SK-N-SH (cell line): ENCODE measurements at places on chromosomes 6 and 20. TPM values are rescaled to one million over a fixed set of nuclear protein-coding genes. Genes with fewer than 3 reads are reported as not detected.

- no peak overlapping the region for H3K27ac ChIP-seq
- no peak overlapping the region for H3K4me3 ChIP-seq
- H3K4me1 ChIP-seq = no peaks in the 10 kb centered on the region
- no peaks in the 10 kb centered on the region for H3K36me3 ChIP-seq
- H3K27me3 ChIP-seq = no peaks in the 10 kb centered on the region
These were observed 35.6 kb downstream of the RIOK1 start for GRCh38 chr6:7424967-7425807.

Gene SEMG1
- polyA plus RNA-seq = not detected in 2 replicates

- no peak overlapping the region for H3K27ac ChIP-seq
- DNase-seq = no peak
- no peaks in the 10 kb centered on the region for H3K36me3 ChIP-seq
- H3K4me3 ChIP-seq = no peak overlapping the region
- no peaks in the 10 kb centered on the region for H3K4me1 ChIP-seq
- H3K27me3 ChIP-seq = no peaks in the 10 kb centered on the region
These were observed 19.5 kb upstream of the TMX4 start for GRCh38 chr20:8039042-8039441.

- H3K27me3 ChIP-seq = no peaks in the 10 kb centered on the region
- no peak overlapping the region for H3K27ac ChIP-seq
- H3K4me3 ChIP-seq = no peak overlapping the region
- no peak for DNase-seq
- H3K4me1 ChIP-seq = peaks cover 13% of the 10 kb centered on the region
These were observed 78.5 kb upstream of the ZFP64 start for GRCh38 chr20:52270001-52270606.

Gene MUC21
- polyA plus RNA-seq = not detected in 2 replicates

Gene MAD2L1BP
- polyA plus RNA-seq = 30.9 and 42.2 TPM in 2 replicates

GRCh38 chr6:17032590-17032987, 69.3 kb upstream of the STMND1 start:
- peak overlapping the region; percentile 33 for H3K4me3 ChIP-seq
- no peaks in the 10 kb centered on the region for H3K36me3 ChIP-seq
- DNase-seq = no peak
- H3K27me3 ChIP-seq = no peaks in the 10 kb centered on the region

Gene HTR1B
- polyA plus RNA-seq = 0.63 and 0.76 TPM in 2 replicates

DNA sequence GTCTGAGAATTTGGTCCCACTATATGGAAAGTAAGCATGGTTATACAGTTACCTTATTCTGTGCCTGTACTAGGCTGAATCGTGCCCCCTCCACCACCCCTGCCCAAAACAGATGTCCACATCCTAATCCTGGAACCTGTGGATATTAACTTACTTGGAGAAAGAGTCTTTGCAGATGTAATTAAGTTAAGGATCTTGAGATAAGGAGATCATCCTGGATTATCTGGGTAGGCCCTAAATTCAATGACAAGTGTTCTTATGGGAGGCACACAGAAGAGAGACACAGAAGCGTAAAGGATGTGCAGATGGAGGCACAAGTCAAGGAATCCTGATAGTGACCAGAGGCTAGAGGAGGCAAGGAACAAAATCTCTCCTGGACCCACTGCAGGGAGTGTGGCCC, 116.7 kb upstream of the MAN1A1 start:
- H3K27me3 ChIP-seq = no peaks in the 10 kb centered on the region
- H3K4me1 ChIP-seq = no peaks in the 10 kb centered on the region; the same call in 1 of the 2 replicates
- H3K27ac ChIP-seq = no peak overlapping the region
- H3K4me3 ChIP-seq = no peak overlapping the region
- no peak for DNase-seq
- no peaks in the 10 kb centered on the region for H3K36me3 ChIP-seq

DNA sequence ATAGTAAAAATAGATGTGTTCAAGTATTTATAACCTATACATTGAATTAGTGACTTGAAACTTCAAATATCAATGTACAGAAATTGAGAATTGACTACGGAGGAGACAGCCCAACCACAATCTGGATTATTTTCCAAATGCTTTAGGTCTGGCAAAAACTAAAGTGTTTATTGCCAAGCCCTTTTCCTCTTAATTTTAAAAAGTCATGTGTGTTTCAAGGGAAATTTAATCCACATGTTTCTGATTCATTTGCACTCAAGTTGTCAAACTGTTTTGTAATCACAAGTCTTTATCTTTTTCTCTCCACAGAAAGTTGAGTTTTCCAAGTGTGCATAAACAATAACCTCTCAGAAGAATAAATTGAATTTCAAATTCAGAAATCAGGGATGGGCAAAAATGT, 350.8 kb upstream of the RSPO3 start:
- peaks cover 6% of the 10 kb centered on the region; the same call in 1 of the 2 replicates for H3K27me3 ChIP-seq
- no peaks in the 10 kb centered on the region for H3K36me3 ChIP-seq
- H3K4me3 ChIP-seq = no peak overlapping the region
- no peak overlapping the region for H3K27ac ChIP-seq
- no peak for DNase-seq

GRCh38 chr20:12270863-12271262, 353.2 kb downstream of the BTBD3 start:
- no peak overlapping the region for H3K27ac ChIP-seq
- no peaks in the 10 kb centered on the region for H3K4me1 ChIP-seq
- no peak overlapping the region for H3K4me3 ChIP-seq
- H3K27me3 ChIP-seq = no peaks in the 10 kb centered on the region
- no peak for DNase-seq

GRCh38 chr20:4081421-4081820, 66.1 kb upstream of the RNF24 start:
- no peak overlapping the region for H3K4me3 ChIP-seq
- no peaks in the 10 kb centered on the region for H3K36me3 ChIP-seq
- DNase-seq = no peak
- H3K4me1 ChIP-seq = peaks cover 13% of the 10 kb centered on the region
- H3K27me3 ChIP-seq = no peaks in the 10 kb centered on the region

- DNase-seq = no peak
- H3K4me3 ChIP-seq = no peak overlapping the region
- H3K4me1 ChIP-seq = no peaks in the 10 kb centered on the region
- no peak overlapping the region for H3K27ac ChIP-seq
- H3K27me3 ChIP-seq = peaks cover 11% of the 10 kb centered on the region; the same call in 1 of the 2 replicates
These were observed 5.8 kb upstream of the FAM83D start for GRCh38 chr20:38920411-38920810.

GRCh38 chr6:6940031-6941025, 167.4 kb upstream of the RREB1 start:
- no peaks in the 10 kb centered on the region for H3K4me1 ChIP-seq
- H3K27ac ChIP-seq = no peak overlapping the region
- no peak for DNase-seq
- H3K36me3 ChIP-seq = no peaks in the 10 kb centered on the region
- H3K4me3 ChIP-seq = no peak overlapping the region
- no peaks in the 10 kb centered on the region; the same call in 1 of the 2 replicates for H3K27me3 ChIP-seq

GRCh38 chr6:26155061-26155930, 68.1 kb downstream of the HFE start:
- H3K4me3 ChIP-seq = peak overlapping the region; percentile 90
- peak; percentile 51 for DNase-seq
- H3K36me3 ChIP-seq = no peaks in the 10 kb centered on the region
- peak overlapping the region; percentile 97 for H3K27ac ChIP-seq

GRCh38 chr20:7660165-7660564, 280.1 kb downstream of the HAO1 start:
- no peak for DNase-seq
- no peaks in the 10 kb centered on the region for H3K36me3 ChIP-seq
- no peak overlapping the region for H3K4me3 ChIP-seq
- H3K27ac ChIP-seq = no peak overlapping the region

GRCh38 chr20:6485351-6485750, 282.1 kb upstream of the BMP2 start:
- H3K4me1 ChIP-seq = no peaks in the 10 kb centered on the region
- H3K27ac ChIP-seq = no peak overlapping the region
- H3K27me3 ChIP-seq = no peaks in the 10 kb centered on the region
- no peak for DNase-seq
- H3K4me3 ChIP-seq = no peak overlapping the region
- H3K36me3 ChIP-seq = no peaks in the 10 kb centered on the region

Gene CDH4
- polyA plus RNA-seq = not detected in 2 replicates

Gene KCNQ2
- 3.9 and 8.3 TPM in 2 replicates for polyA plus RNA-seq

DNA sequence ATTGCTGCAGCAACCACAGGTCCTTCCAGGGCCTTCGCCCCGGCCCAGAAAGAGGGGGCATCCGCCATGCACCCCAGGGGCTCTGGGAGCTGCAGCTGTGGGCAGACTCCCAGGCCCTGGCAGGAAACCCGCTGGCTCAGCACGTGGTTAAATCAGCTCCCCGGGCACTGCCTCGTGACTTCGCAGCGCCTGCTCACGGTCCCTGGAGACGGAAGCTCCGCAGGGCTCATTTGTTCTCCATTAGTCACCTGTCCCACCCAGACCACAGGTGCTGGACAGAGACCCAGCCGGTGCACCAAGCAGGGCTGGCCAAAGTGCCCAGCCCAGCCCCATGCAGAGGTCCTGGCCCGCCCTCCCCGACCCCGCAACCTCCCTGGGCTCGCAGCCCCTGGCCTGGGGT, 14.7 kb downstream of the KCNQ2 start:
- DNase-seq = peak; percentile 69
- H3K27me3 ChIP-seq = no peaks in the 10 kb centered on the region; the same call in 1 of the 2 replicates
- H3K4me3 ChIP-seq = no peak overlapping the region
- H3K4me1 ChIP-seq = peaks cover 9% of the 10 kb centered on the region; the same call in 1 of the 2 replicates
